KG1 (cell line): ENCODE measurements at places on chromosomes 3 and 15.

- no peak for DNase-seq
Measured at GRCh38 chr3:168220556-168220955, 124.8 kb upstream of the GOLIM4 start.

DNA sequence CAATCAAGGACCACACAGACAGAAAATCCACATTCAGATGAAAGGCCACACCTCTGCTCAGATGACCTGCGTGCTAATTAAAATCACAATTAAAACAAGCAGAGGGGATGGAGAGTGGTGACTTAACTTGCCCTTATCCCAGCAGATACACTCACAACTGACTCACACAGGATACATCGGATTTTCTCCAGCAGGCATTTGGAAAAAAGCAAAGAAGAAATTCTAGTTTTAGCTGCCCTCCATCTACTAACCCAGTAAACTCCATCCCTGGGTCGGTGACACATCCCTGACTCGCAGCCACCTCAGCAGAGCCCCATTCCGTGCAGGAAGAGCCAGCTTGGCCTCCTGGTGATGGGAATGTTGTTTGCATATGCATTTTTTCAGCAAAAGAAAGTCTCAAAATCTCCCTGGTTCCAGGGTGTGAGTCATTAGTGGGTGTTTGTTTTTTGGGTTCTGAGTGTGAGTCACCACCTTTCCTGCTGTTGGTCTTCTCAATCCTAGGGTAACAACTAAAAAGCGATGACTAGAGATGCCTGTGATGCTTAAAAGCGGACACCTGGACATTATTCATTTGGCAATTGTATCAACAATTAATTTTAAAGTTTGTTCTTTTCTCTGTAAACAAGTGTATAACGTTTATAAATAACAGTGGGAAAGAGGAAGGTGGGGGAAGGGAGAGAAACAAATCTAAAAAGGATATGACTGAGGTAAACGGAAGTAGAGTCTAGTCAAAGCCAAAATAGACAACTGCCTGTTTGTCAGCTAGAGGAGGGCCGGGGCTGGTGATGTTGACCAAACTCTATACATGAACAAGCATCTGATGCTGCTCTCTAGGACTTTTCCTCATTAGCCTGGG lies 49.8 kb upstream of the SLC4A7 start:
- no peak for DNase-seq

DNA sequence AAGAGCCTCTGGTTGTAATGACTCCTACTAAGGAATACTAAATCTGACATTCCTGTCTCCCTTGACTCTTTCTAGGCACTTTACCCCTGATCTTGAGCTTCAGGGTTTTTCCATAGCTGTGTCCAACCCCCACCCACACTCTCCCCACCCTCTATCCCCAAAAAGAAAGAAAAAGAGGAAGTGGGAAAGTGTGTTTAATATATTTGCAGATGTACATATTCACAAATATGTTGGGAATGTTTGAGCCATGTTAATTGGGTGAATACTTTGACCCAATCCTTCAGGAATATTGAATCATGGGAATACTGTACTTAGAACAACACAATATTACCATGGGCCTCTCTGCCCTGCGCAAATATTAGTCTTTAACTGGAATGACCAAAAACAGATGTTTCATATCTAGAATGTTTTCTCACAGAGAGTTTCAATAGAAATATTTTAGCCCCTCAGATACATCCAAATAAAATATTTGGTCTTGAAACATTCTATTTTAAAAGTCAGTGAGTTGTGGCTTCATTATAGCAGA lies 19.8 kb upstream of the PFN2 start:
- DNase-seq = no peak

GRCh38 chr3:13543253-13543652 lies 5.7 kb upstream of the FBLN2 start:
- no peak for DNase-seq

DNA sequence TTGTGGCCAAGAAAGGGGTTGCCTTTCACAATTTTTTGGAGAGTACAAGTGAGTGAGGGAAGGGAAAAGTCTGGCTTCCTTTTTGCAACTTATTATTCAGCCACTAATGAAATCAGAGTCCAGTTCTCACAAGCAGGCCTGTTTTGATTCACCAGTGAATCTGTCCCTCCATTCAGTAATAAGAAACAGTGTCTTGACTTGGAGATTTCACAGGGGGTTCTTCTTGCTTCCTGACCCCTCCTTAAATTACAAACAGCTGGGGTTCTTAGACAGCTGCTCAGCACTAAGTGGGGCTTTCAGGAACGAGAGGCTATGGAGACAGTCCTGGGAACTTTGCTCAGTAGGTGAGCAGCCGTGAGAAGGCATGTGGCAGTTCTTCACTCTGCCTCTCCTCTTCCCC lies 24.5 kb downstream of the SEMA3G start:
- no peak for DNase-seq

GRCh38 chr3:149738876-149739275 lies 13.4 kb downstream of the COMMD2 start:
- no peak for DNase-seq

GRCh38 chr3:15055019-15055557 lies 10.0 kb downstream of the MRPS25 start:
- no peak for DNase-seq

- DNase-seq = no peak
Measured at GRCh38 chr15:46461416-46461815, 826.6 kb downstream of the SQOR start.

DNA sequence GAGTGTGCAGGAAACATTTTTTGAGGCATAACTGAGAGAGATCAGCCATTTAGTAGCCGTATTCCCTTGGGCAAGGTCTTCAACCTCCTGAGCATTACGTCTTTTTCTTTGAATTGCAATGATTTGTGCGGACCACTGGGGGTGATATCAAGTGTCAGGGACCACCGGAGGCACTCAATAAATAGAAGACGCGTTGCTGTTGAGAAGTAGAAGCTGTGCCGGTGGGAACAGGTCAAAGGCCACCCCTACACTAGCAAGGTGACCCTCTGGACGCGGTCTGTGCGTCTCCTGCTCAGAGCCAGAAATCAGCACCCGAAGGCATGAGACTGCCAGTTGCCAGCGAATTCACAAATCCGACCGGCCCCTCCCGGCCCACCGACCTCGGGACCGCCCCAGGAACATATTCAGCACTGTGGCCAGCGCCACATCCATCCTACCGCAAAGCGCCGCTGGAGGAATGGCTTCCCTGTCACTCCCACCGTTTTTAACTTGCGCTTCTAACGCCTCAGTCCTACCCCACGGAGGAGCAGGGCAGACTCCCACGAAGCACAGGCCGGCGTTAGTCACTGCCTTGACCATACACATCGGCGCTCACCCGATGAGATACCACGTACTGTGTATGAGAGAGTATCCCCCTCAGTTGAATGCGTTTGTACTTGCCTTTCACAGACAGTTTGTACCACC lies 1.4 kb upstream of the GHSR start:
- DNase-seq = no peak

GRCh38 chr3:128294999-128295468 lies 141.8 kb downstream of the EEFSEC start:
- no peak for DNase-seq

GRCh38 chr15:40477642-40478327 lies 7.0 kb downstream of the CHST14 start:
- DNase-seq = no peak

DNA sequence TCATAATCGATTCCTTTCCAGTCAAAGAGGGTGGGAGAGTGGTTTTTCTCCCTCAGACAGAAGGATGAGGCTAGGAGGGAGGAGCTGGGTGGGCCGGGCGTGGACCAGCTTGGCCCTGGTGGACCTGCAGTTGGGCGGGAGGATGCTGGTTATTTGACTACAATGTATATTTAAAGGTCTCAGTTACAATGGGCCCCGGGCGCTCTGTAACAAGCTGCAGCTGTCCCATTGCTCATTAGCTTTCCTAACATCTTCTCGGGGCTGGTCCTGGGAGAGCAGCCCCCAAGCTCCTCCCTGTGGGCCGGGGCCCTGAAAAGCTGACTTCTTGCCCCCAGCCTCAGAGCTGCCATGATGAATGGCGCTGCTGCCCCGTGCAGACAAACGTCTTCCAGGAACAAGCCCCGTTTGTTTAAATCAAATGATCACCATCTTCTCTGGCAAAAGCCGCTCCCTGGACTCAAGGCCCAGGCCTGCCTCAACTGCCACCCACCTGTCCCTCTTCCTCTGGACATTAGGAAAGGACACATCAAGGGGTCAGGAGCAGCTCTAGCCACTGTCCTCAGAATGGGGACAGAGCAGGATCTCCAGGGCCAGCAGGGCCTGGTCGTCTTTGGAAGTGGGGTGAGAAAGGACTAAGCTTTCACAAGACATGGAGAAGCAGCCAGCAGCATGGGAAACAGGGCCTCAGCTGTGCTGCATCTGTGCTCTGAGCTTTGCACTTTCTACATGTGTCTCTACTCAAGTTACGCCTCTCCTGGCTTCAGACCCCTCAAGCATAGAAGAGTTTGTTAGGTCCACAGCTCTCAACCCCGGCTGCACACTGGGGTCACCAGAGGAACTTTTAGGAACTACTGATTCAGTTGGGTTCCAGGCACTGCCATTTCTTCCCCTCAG lies 38.6 kb downstream of the MAGEF1 start:
- no peak for DNase-seq

- no peak for DNase-seq
Measured at GRCh38 chr3:47520756-47521155, 7.2 kb upstream of the ELP6 start.

GRCh38 chr3:150278843-150279381 lies 129.2 kb upstream of the TSC22D2 start:
- DNase-seq = no peak

DNA sequence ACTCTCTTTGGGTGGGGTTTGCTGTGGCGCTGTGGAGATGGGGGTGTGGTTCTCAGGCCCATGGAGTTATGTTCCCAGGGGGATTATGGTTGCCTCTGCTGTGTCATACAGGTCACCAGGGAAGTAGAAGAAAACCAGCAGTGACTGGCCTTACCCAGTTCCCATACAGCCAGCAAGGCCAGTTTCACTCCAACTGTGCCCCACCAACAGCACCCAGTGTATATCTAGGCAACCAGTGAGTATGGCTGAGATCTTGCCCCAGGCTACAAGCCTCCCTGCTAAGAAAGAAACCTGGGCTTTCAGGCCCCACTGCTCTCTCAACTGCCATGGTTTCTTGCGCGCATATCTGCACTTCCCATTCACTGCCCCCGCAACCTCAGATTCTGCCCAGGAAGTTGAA lies 31.4 kb upstream of the RARB start:
- DNase-seq = no peak

GRCh38 chr15:70539409-70539808 lies 223.9 kb downstream of the UACA start:
- DNase-seq = no peak

DNA sequence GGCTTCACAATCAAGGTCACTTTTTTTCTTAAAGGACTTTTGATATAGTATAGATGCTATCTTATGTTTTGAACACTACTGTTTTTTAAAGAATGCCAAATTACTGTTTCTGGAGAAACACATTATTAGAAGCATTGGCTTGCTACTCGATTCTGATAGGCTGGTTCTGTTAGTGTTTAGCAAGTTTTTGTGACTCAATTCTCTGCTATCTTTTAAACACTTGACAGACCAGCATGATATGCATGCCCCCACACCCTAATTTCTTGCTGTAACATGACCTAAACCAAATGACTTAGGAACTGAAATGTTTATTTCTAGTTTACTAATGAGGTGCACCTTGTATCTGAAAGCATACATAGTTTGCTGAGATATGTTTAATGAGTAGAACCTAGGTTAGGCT lies 5.5 kb upstream of the IL20RB start:
- no peak for DNase-seq

- no peak for DNase-seq
Measured at GRCh38 chr3:12224181-12225147, 64.4 kb upstream of the PPARG start.

GRCh38 chr3:187744169-187745151 lies 808 bp downstream of the BCL6 start:
- DNase-seq = no peak

- no peak for DNase-seq
Measured at GRCh38 chr15:92167451-92167850, 226.2 kb upstream of the ST8SIA2 start.

- DNase-seq = no peak
Measured at GRCh38 chr15:42674472-42674871, 62.5 kb downstream of the CDAN1 start.

GRCh38 chr15:70055601-70056051 lies 42.1 kb downstream of the TLE3 start:
- no peak for DNase-seq

GRCh38 chr3:131714585-131715220 lies 211.9 kb upstream of the MRPL3 start:
- DNase-seq = no peak

GRCh38 chr3:62098646-62099365 lies 274.5 kb downstream of the FEZF2 start:
- DNase-seq = no peak

GRCh38 chr3:140568842-140569520 lies 108.9 kb upstream of the TRIM42 start:
- no peak for DNase-seq

- DNase-seq = no peak
Measured at GRCh38 chr3:30399394-30400181, 206.8 kb upstream of the TGFBR2 start.

- DNase-seq = no peak
Measured at GRCh38 chr15:84908564-84908963, 24.1 kb downstream of the SLC28A1 start.

DNA sequence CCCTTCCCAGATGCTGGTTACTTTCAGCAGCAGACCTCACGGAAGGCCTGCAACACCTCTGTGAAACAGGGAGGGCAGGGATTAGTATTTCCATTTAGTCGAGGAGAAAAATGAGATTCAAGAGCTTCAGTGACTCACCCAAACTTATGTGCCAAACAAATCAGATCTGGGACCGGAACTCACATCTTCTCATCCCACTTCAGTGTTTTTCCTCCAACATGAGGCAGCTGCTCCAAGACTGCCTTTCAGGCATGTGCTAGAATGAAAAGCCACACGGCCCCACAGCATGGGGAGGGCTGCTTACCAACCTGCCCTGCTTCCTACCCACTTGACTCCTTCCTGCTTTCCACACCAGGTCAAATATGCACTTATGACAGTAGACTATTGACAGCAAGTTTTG lies 129.4 kb upstream of the SLC24A5 start:
- DNase-seq = no peak

DNA sequence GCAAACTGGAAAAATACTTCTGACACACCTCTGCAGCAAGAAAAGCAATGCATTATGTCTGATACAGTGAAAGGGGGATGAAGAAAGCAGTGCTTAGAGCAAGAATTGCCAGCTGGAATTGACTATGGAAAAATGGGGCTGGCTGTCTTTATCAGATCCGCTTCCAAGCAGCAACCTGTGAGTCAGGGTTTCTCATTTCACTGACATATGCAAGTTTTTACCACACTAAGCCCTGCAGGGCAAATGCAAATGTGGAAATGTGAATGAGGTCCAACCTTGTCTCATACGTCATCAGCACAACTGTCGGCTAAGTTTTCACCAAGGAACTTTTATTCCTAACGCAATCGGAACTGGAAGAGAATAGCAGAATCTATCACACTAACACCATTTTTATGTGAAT lies 172.5 kb upstream of the GADL1 start:
- DNase-seq = no peak
